Eye (tissue), 1 donor: ENCODE measurements at places on chromosomes 16 and 17.

DNA sequence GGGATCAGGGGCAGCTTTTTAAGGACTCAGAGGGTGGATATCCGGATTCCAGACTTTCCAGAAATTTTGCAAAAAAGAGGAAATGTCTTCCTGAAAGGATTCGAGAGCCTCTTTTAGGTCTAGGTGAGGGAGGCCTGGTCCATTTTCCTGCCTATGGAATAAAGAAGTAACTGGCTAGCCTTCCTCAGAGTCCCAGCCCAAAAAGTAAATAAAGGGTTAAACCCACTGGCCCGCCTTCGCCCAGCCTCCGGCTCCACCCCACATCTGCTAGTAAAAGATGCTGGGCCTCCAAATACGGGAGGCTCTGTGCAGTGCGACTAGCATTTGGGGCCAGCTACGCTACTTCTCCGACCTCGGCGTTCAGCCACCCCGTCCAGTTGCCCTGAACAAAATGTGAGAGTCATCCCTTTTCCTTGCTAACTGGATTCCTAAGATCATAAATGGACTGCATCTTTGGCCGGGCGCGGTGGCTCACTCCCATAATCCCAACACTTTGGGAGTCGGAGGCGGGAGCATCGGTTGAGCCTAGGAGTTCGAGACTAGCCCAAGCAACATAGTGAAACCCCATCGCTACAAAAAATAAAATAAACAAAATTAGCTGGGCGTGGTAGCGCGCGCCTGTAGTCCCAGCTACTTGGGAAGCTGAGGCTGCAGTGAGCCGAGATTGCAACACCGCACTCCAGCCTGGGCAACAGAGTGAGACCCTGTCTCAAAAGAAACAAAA, 824 bp upstream of the MPP2 start:
- DNase-seq, result peak; percentile 94

- DNase-seq, result no peak
Measured at GRCh38 chr17:20784100-20784665, 204.7 kb downstream of the CDRT15L2 start.

DNA sequence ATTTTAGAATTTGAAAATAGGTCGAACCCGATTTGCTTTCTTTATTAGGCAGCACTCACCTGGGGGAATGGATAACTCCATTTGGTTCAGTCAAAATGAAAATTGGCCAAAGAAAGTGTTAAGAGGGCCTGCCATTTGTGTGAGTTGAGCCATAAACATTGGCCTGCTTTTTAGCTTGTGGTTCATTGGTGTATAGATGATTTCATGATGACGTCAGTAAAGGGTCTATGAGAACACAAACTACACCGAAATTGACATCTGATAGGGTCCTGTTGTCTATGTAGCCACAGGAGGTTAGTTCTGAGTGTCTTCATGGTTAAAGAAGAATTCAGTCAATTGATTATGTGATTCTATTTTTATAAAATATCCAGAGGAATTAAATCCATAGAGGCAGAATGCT, 1001.5 kb upstream of the EEF2KMT start:
- no peak for DNase-seq

DNA sequence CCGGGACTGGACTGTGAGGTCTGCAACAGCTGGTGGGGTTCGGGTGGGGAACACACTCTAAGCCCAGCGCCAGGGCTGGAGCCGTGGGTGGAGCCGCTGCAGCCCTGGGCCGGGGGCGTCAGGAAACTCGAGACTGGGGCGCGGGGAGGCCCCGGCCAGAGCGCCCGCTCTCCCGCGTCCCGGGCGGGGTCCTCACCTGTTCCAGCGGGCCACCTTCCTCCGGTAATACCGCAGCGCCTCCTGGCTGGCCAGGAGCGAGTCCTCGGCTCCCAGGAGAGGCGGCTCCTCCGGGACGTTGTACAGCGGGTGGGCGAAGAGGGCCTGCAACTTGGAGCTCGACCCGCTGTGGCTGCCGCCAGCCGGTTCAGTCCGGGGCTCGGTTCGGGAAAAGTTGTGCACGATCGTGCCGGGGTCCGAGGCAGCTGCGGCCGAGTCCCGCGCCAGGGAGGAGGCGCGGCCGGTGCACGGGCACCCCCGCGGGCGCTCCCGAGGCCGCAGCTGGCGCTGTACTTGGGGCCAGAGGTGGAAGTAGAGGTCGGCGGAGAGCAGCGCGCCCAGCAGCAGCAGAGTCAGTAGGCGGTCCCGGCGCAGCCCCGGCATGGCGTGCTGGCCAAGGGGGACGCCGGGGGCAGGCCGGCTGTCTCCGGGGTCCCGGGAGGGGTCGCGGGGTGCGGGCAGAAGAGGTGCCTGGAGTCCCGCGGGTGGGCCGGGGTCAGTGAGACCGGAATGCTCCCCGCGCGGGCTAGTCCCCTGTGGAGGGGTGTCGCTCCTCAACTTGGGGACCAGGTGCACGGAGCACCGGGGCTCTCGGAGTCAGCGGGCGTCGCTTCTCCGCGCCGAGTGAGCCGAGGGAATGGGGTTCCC, 868 bp downstream of the FAM20A start:
- peak; percentile 76 for DNase-seq

GRCh38 chr16:80997139-80997798, 9.4 kb downstream of the CMC2 start:
- no peak for DNase-seq

- DNase-seq, result peak; percentile 17
Measured at GRCh38 chr17:76122431-76123190, 18.4 kb downstream of the FOXJ1 start.

DNA sequence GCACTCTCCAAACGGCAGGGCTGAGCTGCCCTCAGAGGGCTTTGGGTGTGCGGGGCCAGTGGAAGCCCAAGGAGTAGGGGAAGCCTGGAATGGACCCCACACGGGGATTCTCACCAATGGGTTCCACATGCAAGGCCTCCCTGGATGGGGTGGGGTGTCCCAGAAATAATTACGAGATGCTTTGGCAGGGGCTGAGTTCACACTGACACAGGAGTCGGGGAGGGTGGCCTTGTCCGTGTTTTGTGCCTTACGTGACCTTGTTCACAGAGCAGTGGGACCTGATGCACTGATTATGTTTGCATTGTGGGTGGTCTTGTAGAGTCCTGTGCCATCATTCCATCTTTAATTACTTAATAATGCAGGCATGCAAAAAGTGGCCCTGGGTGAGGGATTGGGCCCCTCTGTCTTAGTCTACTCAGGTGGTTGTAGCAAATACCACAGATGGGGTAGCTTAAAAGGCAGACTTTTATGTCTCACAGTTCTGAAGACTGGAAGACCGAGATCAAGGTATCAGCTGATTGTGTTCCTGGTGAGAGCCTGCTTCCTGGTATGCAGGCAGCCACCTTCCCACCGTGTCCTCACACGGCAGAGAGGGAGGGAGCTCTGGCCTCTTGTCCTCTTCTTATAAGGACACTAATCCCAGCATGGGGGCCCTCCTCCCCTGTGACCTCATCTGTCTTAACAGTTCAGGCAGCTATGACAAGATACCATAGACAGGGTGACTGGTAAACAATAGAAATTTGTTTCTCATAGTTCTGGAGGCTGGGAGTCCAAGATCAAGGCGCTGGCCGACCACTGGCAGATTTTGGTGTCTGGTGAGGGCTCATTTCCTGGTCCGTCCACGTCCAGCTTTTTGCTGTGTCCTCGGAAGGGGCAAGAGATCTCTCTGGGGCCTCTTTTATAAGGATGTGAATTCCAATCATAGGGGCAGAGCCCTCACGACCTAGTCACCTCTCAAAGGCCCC, 239.4 kb downstream of the IRF8 start:
- DNase-seq, result peak; percentile 18

DNA sequence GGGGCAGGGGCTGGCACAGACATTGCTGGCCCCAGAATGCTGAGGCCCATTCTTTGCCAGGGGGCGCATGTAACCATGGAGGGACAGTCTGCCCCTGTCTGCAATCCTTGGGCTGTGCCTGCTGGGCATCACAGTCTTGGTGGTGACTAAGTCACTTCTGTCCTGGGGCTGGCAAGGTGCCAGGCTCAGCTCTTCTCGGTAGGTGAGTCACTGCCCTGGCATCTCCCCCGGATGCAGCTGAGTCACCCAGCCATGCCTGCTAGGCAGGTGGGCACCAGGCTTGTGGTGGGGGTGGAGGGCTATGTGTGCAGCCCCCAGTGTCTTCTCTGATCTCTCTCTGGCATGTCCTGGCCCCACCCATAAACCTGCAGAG, 5.6 kb downstream of the RARA start:
- DNase-seq, result peak; percentile 44

DNA sequence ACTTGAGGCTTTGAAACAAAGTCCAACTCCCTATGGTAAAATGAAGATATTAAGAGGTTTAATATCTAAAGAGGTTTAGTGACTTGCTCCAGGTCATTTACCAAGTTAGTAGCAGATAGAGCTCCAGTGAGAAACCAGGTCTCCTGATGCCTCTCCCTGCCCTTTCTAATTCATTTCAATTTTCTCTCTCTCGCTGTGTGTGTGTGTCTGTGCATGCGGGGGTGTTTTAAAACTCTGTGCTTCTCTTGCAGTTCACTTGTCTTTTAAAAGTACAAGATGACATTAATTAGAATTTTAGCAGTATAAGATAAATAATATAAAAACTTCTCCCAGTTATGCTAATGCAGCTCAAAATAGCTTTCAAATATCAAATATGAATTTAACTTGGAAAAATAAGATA, 8.2 kb upstream of the ZP2 start:
- DNase-seq, result no peak

- no peak for DNase-seq
Measured at GRCh38 chr16:5870886-5871691, 773.5 kb upstream of the EEF2KMT start.

DNA sequence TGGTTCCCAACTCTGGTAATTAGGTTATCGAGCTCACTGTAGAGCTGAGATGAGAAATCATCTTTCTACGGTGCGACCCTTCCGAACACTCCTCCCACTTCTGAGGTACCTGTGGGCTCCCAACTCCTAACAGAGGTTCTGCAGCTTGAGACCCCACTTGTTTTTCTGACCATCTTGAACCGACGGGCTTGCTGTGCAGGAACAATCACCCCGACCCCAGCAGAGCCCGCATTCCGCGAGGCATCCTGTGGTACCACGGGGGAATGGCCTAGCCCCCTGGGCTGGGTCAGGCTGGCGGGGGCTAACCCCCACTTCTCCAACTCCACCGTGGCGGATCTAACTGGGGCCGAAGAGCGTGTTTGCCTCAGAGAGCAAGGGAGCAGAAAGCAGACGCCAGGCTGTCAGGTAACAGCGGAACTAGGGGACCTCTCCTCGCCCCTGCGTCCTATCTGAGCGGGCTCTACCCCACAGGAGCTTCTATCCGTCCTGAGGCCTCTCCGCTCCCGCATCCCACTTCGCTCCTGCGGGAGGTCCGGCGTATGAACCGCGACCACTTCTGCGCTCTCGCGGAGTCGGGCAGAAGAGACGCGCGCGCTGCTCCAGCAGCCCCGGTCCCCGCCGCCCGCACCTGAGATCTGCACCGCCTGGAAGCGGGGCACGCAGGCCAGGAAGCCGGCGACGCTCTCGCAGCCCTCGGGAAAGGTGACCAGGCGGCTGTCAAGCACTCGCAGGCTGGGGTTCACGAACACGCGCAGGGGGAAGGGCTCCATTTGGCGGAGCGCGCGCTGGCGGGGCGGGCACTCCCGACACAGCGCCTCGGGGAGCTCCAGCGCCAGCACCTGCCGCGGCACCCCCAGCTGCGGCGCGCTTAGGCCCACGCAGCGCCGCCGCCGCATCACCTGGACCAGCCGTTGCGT, 761 bp downstream of the PDF start:
- DNase-seq, result no peak

GRCh38 chr16:14423344-14423743, 206.7 kb downstream of the PARN start:
- DNase-seq, result no peak

DNA sequence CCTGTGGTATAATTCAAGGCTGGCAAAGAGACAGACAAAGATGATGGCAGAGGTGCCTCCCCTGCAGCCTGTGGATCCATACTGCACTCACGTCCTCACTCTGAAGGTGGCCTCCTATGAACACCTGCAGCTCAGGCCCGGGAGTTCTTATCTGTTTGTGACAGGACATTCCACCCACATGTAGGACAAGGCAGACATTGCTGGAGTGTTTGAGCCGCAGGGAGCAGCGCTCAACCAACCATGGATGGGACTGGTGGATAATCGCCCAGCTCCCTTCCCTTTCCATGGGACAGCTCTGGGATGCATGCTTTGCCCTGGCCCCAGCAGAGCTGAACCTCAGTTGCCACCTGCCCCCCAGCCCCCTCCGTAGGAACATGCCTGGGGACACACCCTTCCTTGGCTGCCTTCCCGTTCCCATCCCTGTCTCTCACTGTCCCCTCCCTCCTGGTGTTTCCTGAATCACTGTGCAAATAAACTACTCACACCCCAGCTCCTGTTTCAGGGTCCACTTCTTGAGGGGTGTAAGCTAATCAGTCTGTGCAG, 22.2 kb downstream of the ITPRIPL2 start:
- no peak for DNase-seq

DNA sequence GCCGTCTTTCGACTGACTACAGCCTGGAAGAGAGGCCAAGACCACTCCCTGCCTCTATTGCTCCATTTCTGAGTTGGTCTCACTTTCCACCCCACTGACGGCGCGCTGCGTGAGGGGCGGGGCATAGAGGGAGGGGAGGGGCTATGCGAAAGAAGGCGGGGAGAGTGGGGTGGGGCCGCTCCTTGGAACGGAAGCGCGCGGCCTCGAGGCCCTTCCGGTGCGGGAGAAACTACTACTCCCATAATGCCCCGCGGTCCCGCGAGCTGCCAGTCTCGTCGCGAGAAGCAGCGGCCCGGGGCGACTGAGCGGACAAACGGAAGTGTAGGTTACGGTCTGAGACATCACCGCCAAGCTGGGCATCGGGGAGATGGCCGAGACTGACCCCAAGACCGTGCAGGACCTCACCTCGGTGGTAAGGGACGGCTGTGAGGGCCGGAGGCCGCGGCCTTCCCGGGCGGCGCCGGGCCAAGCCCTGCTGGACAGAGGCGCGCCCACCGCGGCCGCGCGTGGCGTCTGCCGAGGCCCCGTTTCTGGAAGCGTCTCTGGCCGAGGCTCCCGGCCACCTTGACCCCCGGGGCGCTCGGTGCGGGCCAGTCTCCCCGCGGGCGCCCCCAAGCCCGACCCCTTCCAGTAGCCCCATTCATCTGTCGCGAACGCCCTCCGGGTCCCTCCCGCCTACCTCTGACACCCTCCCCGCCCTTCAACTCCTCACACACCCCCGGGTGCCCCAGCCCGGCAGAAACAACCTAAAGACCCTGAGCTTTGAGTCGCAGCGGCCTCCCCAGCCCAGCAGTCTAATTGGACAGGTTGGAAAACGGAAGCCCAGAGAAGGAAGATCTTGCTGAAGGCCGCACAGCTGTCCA, at the start of gene HSBP1:
TSS of gene HSBP1 (plus strand) at position 269 of the 863 bp plus-strand sequence. CDS start at position 368, 99 bp downstream.
- peak; percentile 96 for DNase-seq

DNA sequence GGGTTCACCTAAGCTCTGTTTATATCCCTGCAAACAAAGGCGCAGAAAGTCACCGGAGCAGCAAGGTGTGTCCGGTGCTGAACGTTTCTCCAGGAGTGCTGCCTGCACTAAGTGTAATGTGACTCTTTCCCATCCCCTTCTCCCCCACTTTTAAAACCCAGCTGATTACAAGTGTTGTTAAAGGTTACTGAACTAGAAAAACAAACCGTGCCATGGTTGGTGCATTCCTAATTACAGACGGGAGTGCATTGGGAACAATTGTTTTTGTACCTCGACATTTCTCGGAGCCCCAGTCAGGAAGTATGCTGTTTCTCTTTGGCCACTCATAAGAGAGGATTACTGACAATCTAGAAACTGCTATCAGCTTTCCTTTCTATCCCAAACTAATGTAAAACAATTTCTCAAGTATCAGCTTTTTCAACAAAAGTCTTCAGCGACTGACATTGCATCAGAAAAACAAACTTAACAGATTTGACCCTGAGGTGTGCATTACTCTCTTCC, 441.0 kb upstream of the SALL1 start:
- peak; percentile 16 for DNase-seq

GRCh38 chr16:70756071-70756470, 44.9 kb downstream of the VAC14 start:
- DNase-seq, result no peak

GRCh38 chr17:77320044-77320440, 179.3 kb downstream of the SEC14L1 start:
- DNase-seq, result peak; percentile 53

- peak; percentile 58 for DNase-seq
Measured at GRCh38 chr17:83037084-83037873, 42.1 kb upstream of the METRNL start.
